Eye (tissue), 1 donor: ENCODE measurements at places on chromosomes 2 and 18.

DNA sequence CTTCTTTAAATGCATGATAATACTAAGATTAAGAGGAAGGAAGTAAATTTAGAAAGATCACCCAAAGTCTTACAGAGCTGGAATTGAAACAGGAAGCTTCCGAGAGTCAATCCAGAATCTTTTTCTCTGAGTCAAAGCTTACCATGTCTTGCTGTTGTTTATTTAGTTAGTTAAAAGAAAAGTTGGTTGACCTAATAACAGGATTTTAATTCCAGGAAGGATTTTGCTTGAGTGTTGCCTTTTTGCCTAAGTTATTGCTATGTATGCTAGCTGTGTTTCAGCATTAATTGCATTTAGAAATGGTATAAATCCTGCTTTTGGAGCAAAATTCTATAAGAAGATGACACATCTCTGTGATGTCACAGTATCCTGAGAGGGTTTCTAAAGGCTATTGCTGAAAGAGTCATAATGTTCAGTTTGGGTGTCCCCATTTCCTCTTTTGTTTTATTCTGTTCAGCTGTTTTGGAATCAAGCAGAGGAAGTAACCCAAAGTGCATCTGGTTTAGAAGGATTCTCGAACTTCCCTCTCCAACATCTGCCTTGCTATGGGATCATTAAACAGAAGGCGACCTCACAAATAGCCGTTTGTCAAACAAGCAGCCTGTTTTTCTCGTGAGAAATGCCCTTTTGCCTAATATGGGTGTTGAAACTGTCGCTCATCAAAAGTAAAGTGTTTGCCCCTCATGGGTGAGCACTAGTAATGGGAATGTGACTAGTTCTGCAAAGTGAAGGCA lies 271.5 kb upstream of the MMADHC start:
- DNase-seq: no peak

DNA sequence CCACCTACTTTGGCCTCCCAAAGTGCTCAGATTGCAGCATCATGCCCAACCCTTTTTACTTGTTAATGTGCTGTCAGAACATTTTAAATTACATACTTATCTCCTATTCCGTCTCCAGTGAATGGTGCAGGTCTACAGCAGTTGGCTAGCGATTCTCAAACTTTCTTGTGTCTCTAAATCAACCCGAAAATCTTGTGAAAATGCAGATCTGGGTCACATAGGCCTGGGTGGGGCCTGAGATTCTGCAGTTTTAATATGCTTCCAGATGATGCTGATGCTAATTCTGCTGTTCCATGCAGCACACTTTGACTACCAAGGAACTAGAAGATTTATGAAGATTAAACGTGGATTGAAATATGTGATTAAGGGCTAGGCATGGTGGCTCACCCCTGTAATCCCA lies 14.8 kb upstream of the ACSL3 start:
- DNase-seq: no peak

DNA sequence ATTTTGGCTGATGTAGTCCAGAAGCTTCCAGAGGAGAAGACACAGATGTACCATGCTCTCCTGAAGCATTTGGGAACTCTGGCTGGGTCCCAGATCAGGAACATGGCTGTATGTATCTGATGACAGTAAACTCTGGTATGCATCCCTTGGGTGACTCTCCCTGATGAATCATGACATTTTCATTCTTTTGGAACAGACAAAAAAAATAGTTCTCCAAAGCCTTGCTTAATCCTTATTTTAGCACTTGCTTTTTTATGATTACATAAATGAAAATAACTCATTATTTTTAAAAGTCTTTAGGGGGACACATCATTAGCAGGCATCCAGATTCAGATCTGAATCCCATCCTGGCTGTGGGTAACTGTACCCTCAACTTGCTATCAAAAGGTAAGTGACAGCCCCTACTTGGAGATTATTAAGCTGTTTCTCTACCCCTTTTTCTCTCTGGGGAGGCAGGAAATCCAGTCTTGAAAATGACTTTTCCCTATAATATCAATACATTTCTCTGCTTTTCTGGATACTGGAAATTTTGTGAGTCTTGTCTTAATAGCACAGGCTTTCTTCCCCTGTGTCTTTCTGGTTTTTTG lies 23.3 kb downstream of the AOX1 start:
- DNase-seq: no peak

GRCh38 chr2:195029804-195030654 lies 627.0 kb upstream of the SLC39A10 start:
- DNase-seq: no peak

GRCh38 chr2:207465894-207466293 lies 63.9 kb upstream of the CREB1 start:
- DNase-seq: no peak

GRCh38 chr2:58629545-58630119 lies 388.5 kb upstream of the FANCL start:
- DNase-seq: no peak

GRCh38 chr2:176935543-176936102 lies 277.0 kb upstream of the HNRNPA3 start:
- DNase-seq: no peak

- DNase-seq: no peak
Measured at GRCh38 chr2:15163326-15163725, 397.8 kb downstream of the NBAS start.

DNA sequence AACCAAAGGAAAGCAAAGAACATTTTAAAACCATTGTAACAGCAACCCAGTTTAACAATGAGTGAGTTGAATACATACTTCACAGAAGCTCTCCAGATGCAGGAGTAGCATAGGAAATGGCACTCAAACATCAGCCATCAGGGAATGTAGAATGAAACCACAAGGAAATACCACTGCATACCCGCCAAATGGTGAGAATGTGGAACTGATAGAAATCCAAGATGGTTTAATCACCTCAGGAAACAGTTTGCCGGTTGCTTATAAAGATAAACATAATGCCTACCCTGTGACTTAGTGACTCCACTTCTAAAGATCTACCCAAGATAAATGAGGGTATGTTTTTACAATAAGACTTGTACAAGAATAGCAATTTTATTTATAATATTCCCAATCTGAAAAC lies 132.0 kb downstream of the GALNT1 start:
- DNase-seq: no peak

DNA sequence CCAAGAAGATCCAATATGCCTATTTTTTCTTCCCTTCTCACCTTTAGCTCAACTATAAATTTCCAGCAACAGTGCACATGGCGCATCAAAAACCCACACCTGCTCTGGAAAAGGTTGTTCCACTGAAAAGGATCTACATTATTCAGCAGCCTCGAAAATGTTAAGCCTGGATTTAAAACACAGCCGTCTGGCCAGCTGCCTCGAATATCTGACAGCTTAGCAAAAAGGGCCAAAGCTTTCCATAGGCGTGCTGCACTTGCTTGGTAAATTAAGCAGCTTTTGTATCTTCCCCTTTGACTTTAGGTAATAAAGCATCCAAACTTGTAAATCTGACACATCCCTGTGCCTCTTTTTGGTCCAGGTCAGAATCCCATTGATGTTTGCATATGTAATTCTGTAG lies 20.5 kb downstream of the DAPL1 start:
- peak; percentile 51 for DNase-seq

- no peak for DNase-seq
Measured at GRCh38 chr2:62281663-62282062, 85.7 kb downstream of the B3GNT2 start.

GRCh38 chr2:127632592-127633489 lies 13.1 kb upstream of the GPR17 start:
- DNase-seq: no peak

DNA sequence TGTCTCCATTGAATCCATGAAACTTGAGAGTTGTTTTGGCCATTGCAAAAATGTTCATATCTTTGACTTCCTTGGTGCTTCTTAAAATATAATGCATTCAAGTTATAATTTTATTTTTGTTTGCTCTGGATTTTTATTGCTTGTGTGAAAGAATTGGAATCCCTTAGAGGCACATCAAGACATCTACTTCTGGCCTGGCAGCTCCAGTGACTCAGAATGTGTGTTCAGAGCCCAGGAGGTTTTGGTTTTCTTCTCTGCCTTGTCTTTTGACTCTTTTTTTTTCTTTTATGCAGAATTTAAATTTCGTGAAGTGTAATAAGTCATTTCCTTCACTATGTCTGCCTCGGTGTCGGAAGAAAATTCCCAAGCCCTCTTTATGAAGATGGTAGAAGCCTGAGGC lies 180.2 kb downstream of the LTBP1 start:
- no peak for DNase-seq

DNA sequence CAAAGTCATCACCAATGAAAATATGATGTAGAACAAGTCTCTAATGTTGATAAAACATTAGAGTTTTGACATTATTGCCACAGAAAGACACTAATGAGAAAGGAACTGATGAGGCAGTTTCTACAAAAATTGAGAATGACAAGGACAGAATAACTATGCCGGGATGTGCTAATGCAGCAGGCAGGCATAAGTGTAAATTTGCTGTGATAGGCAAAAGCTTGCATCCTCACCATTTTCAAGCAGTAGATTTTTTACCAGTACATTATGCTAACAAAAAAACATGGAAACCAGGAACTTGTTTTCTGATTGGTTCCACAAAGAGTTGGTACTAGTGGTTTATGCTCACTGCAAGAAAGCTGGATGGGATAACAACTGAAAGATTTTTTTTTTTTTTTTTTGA lies 715.5 kb upstream of the LRRTM4 start:
- DNase-seq: no peak

DNA sequence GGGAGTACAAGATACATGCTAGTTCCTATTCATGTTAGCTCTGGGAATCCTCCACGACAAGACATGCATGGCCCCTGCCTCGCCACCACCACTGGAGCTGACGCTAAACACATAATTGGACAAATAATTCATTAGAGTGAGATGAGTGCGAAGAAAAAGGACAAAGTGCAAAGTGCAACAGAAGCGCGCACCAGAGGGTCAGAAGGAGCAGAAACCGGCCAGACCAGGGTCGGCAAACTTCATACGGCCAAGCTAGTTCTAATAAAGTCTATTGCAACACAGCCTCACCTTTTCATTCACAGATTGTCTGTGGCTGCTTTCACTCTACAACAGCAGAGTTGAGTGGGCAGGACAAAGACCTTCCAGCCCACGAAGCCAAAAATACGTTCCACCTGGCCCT lies 266.1 kb upstream of the KLHL29 start:
- no peak for DNase-seq

DNA sequence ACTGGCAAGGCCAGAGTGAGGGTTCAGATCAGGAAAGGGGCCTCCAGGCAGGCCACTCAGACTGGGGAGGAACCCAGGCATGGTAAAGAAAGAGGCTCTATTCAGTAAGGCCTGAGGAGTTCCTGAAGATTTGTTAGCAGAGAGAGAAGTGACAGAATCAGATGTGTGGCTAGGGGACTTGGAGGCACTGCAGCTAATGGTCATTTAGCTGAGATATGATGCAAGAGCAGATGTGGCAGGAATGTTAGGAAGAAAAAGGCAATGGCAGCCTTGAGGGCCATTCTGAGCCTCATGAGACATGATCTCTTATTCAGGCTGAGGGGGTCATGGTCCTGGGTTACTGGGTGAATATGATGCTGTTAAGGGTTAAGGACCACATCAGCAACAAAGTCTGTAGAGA lies 73.4 kb downstream of the CCDC93 start:
- DNase-seq: no peak

GRCh38 chr18:32804134-32804888 lies 31.5 kb upstream of the KLHL14 start:
- DNase-seq: peak; percentile 53

GRCh38 chr2:215413974-215414373 lies 21.9 kb downstream of the FN1 start:
- no peak for DNase-seq

DNA sequence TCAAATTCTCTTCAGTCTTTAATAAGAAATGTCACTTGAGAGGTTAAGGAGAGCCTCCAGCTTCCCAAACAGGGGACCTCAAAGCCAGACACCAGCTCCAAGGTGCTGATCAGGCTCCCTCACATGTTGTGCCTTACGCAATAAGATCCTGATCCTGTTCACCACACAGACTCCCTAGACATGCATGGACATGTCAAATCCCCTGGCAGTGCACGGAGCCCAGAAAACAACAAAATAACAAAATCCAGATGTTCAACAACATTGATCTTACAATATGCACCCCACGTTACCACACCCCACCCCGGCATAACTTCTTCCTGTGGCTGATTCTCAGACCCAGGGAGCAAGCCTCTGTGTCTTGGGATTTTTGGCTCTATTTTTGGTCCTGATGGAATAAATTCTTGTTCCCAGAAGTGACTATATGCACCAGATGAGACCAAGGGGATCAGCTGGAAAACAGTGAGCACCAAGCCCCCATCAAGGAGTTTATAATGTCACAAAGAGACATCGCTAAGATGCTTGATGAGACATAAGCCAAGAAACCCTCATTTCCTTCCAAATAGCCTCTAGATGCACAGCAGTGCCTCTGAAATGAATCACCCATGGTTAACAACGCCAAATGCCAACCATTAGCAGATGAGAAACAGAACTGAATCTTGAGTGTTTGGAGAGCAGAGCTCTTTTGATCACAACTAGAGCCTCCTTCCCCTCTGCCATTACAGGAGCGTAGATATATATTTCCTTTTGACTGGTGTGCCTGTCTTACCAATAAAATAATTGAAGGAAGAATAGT lies 198.2 kb downstream of the PRKCE start:
- DNase-seq: no peak

DNA sequence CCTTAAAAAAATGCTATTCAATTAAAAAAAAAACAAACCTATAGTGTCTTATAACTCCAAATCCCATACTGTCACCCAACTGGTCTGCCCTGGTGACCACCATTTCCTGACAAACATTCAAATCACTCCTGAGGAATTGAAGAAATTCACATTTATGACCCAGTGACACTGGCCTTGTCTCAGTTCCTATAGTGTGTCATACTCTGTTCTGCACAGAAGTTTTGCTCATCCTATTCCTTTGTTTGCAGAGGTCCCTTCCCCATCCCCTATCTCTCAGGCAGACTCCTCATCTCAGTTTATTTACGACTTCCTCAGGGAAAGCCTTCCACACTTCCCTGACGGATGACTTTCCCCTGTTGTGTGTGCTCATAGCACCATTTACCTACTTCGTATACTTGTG lies 14.7 kb downstream of the ZC3H6 start:
- DNase-seq: no peak

DNA sequence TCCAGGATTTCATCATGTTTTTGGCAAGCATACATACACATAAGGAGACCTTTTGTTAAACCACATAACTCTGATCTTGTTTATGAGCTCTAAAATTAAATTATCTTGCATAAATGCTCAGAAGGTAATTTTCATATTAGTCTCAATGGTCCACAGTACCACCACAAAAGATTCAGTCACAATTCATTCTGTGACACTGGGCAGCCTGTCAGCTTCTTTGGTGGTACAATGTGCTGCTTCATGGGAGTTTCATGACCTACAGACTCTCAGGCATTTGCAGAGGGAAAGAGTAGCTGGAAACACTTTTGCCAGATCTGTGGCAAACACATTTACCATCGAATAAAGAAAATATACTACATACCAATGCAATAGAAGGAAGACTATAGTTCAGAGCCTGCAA lies 51.3 kb upstream of the ZNF397 start:
- DNase-seq: peak; percentile 39

GRCh38 chr2:131048641-131049040 lies 44.6 kb downstream of the FAM168B start:
- no peak for DNase-seq

- DNase-seq: peak; percentile 37
Measured at GRCh38 chr2:209208211-209208610, 215.6 kb upstream of the MAP2 start.
